Stimulated activated CD8-positive, alpha-beta memory T cell treated with anti-CD3 and anti-CD28 coated beads, Interleukin-4, amount 100 ng/mL, for 4 hours (primary cell): ENCODE measurements at places on chromosomes 11 and 22.

DNA sequence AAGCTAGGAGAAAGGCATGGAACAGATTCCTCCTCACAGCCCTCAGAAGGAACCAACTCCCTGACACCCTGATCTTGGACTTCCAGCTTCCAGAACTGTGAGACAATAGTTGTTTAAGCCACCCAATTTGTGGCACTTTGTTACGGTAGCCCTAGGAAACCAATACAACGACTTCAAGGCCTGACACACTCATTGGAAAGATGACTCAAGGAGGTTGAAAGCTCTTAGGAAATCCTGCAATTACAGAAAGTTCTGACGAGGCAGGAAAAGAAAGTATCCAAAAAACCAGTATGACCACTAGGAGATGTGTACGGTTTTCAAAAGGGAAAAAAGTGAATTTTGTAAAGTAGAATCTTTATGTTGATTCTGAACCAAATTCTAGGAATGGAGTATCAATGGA is 161.4 kb downstream of the SWAP70 start:
- DNase-seq = no peak

- no peak for DNase-seq
Observed at GRCh38 chr11:106021181-106021966, 666 bp downstream of the MSANTD4 start.

GRCh38 chr11:15248749-15249148 is 134.0 kb downstream of the INSC start:
- DNase-seq = no peak

GRCh38 chr22:16953206-16954059 is 54.6 kb downstream of the GAB4 start:
- DNase-seq = no peak

DNA sequence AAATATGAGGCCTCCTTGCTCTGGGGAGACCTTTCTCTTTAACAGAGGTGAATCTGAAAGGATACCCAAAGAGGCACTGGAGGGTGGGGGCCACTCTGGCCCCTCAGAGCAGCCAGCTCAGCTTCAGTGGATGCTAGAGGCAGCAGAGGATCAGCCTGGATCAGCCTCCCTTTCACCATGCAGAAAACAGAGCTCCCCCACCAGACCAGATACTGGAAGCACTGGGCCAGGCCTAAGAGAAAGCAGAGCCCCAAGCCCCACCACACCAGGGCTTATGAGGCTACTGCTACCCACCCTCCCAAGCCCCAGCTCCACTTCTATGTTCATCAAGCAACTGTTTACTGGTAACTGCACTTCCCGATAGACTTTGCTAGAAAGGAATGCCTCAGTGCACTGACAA is 4.0 kb upstream of the SLC43A3 start:
- DNase-seq = no peak

DNA sequence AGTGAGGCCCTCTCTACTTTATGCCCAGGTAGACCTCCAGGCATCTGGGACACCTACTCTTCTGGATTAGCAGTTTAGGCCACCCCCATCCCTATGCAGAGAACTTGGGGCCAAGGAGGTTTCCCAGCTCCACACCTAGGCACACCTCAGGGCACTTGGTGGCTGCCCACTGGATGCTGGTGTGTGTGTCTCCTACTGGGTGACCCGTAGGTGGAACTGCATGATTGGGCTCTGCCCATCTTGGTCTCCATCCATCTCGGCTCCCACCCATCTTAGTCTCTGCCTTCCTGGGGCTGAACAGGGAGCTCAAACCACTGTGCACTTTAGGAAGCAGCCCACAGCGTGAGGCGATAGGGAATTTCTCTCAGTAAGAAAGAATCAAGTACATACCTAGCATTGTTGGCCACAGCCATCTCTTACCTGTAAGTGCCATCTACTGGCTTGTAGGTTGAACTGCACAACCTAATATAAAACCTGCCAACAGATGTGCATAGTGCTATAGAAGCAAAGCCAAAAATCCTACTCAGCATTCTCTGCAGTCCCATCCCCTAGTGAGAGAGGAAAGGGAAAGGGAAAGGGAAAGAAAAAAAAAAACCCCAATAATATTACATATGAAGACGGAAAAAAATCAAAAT is 61.6 kb upstream of the PTPN5 start:
- no peak for DNase-seq

- no peak for DNase-seq
Observed at GRCh38 chr11:34344410-34344767, 13.4 kb downstream of the ABTB2 start.

- DNase-seq = peak; percentile 34
Observed at GRCh38 chr11:44556735-44557409, 8.6 kb upstream of the CD82 start.
